Activated CD4-positive, alpha-beta T cell treated with anti-CD3 and anti-CD28 coated beads for 36 hours (primary cell): ENCODE measurements at places on chromosomes 5 and 9. TPM values are rescaled to one million over a fixed set of nuclear protein-coding genes. Genes with fewer than 3 reads are reported as not detected.

Gene DIPK1B
- total RNA-seq = 0.21 TPM

Gene NRG2
- 0.14 TPM for total RNA-seq

Gene CARTPT
- total RNA-seq = not detected

Gene ISL1
- total RNA-seq = not detected

Gene MSMP
- total RNA-seq = not detected

Gene PTGS1
- total RNA-seq = 0.09 TPM

Gene PCDHA5
- total RNA-seq = not detected
